ENCODE measurements at places on chromosomes 3 and 15.

DNA sequence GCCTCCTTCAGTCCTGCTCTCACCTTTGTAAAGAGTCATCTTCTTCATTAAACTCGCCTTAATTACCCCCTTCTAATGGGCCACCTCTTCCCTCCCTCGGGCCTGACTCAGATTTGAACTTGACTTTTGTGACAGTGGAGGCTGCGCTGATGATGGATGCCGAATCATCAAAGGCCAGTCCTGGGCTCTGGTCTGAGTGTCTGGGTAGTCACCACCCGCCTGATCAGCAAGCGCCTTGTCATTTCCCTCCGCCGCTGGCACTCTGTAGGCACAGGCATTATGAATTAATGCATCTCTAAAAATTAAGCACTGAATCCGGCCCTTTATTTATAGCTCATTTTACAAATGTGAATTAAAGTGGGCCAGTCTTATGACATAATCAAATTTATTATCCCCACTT lies 116.7 kb upstream of the PROK2 start:
- no peak for DNase-seq

DNA sequence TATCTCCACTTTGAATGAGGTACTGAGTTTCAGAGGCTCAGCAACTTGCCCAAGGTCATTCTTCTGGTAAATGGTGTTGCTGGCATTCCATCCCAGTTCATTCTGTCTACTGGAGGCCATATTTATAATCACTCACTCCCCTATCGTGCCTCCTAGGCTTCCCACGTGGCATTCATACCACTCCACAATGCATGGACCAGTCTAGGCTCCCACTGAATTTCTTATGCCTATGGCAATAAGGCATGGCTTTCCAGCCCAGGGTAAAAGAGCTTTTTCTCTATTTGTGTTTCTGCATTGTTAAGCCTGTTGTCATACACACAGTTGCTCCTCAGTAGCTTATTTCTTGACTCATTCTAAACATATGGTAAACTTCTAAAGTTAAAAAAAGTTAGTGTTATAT lies 19.9 kb downstream of the BBX start:
- DNase-seq, result peak; percentile 26

GRCh38 chr3:124246949-124247348 lies 255.0 kb upstream of the ROPN1 start:
- peak; percentile 16 for DNase-seq

GRCh38 chr15:77839970-77840905 lies 207.5 kb upstream of the LINGO1 start:
- DNase-seq, result no peak
